ENCODE measurements at places on chromosomes 16 and 17.

DNA sequence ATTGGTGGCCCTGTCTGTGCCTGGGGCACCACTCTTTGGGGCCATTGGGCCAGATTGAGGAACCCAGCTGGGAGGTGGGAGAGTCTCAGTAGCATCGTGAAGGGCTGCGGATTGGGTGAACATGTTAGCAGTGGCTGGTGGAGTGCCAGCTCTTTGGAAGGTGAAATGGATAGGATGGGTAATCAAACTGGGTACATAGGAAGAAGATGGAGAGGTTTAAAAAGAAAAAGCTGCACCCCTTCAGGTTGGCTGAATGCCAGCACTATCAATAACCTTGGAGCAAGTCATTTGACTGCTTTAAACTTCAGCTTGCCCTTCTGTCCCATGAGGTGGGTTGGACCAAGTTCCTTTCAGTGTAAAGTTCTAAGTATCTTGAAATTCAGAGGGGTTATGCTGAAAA lies 95.0 kb downstream of the RPTOR start:
- no peak for DNase-seq

DNA sequence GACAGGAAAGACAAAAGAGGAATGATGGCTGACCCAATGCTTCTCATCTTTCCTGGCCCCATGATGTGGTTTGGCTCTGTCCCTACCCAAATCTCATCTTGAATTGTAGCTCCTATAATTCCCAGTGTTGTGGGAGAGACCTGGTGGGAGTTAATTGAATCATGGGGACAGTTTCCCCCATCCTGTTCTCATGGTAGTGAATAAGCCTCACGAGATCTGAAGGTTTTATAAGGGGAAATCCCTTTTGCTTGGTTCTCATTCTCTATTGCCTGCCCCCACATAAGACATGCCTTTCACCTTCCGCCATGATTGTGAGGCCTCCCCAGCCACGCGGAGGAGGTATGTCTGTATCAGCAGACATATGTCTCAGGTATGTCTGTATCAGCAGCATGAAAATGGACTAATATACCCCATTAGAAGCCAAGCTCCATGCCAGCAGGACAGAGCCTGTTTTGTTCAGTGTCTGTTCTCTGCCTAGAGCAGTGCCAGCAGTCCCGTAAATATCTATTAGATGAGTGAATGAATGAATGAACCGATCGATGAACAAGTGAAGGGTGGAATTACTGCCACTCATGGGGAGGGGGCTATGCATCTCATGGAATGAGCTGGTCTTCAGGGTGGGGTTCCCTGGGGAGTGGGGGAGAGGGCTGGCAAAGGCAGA lies 304.4 kb downstream of the SOX9 start:
- DNase-seq: no peak

DNA sequence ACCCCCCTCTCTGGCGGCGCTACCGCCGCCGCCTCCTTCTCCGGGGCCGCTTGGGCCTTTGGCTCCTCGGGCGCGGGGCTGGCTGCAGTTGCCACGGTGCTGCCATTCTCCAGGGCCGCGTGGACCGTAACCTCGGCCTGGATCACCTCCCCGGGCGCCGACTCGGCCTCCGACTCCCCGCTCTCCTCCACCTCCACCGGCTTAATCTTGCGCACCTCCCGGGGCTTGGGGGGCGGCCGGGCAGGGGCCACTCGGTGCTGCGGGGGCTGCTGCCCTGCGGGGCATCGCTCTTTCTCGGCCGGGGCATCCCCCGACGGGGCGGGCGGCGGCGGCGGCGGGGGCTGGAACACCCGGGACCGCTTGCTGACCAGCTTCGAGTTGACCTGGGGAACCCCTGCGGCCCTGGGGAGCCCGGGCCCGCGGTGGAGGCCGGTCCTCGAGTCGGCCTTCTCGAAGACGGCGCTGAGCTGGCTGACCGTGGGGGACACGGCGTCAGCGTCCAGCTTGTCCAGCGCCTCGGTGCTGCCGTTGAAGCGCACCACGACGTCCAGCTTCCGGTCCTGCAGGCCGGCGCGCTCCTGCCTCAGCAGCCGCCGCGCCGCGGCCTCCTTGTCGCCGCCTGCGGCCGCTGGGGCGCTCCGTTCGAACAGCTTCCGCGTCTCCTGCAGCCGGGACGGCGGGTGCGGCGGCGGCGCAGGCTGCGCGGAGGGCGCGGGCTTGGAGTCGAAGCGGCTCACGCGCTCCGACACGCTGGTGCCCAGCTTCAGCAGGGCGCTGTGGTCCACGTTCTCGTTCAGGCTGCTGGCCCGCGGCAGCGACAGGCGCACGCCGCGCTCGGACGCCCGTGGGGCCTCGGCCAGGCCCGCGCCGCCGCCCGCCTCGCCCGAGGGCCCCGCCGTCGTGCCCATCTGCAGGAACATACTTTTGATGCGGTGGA lies 792 bp downstream of the PPP1R9B start:
- peak; percentile 74 for DNase-seq

DNA sequence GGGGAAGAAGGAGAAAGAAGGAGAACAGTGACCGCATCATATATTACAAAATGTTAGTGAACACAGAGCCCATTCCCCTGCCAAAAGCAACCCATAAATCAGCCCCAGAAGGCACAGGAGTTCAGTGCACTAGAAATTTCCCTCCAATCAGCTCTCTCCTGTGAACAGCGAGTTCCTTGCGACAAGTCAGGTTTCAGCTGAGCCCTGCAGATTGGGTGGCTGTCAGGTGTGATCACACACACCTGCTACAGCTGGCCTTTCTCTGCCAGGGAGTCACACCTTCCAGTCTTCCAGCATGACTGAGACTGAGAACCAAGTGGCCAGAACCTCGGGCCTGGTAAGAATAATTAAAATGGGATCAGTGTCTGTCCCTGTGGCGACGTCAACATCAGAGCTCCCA lies 60.2 kb downstream of the SHISA9 start:
- no peak for DNase-seq

- no peak for DNase-seq
Observed at GRCh38 chr16:65728167-65728566, 606.3 kb upstream of the CDH11 start.

GRCh38 chr16:81669473-81670350 lies 109.4 kb upstream of the PLCG2 start:
- DNase-seq: no peak

DNA sequence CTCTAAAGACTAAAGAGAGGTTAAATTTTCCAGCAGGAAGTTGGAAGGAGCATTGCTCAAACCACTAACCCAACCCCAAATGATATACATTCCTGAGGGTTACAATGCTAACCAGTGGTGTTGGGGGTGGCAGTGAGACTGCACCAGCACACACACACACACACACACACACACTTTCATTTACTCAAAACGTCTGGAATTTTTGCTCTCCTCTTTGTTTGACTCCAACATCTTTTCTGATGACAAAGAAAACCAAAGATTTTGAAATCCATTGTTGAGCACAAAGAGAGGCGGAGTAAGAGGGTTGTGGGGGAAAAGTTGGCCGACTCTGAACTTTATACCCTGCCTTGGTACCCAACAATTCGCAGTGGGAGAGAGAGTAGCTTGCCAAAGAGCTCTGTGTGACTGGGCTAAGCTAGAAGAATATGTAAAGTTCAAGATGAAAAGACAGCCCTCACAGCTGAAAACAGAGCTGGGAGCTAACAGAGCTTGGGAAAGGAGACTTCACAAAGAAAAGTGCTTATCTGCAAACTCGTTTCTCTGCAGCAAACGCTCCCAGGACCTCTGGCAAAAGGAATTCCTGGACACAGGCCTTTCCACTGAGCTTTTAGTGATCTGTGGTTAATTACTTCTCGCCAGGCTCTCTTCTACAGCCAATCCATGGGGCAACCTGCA lies 426.0 kb upstream of the CDH11 start:
- no peak for DNase-seq

DNA sequence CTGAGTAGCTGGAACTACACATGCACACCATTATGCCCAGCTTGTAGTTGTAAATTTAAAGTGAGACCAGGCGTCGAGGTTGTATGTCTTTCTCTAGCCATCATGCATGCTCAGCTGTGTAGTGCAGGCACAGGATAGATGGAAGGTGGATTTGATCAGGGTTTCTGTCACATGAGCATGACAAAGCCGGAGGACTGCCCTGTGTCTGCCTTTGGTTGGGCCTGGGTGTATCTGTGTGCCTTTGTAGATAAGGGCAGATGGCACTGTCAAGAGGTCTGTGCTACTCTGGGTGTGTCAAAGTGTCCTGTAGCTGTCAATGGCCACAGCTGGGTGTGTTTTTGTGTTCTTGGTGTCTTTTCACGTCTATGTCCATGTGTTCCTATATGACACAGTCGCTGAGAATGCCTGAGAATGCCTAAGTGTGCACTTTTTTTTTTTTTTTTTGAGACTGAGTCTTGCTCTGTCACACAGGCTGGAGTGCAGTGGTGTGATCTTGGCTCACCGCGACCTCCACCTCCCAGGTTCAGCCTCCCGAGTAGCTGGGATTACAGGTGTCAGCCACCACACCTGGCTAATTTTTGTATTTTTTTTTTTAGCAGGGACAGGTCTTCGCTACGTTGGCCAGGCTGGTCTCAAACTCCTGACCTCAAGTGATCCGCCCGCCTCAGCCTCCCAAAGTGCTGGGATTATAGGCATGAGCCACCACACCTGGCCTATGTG lies 4.1 kb upstream of the NAGS start:
- peak; percentile 73 for DNase-seq

GRCh38 chr16:46746821-46747776 lies 1.0 kb downstream of the MYLK3 start:
- DNase-seq: no peak
